ENCODE measurements at places on chromosomes 4 and X.

DNA sequence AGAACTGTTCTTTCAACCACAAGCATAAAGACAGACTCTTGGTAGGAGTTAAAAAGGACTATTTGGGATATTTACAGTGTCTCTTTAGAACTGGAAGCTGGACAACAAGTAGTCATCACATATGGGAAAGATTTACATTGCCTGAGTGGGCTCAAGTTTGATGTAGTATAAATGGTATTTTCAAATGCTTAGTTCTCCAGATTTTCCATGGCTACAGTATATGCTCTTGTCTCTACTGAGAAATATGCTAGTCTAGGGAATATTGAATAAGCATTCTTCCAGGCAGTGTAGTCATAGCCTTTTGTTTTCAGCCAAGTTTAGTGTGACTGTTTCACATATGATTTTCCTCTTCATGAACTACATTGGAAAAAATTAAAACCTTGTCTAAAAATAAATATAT is 315.6 kb downstream of the ARHGAP24 start:
- DNase-seq = no peak

- DNase-seq = no peak
Measured at GRCh38 chr4:100041646-100042045, 91.6 kb upstream of the H2AZ1 start.

GRCh38 chr4:120085705-120086104 is 19.1 kb upstream of the MAD2L1 start:
- no peak for DNase-seq

DNA sequence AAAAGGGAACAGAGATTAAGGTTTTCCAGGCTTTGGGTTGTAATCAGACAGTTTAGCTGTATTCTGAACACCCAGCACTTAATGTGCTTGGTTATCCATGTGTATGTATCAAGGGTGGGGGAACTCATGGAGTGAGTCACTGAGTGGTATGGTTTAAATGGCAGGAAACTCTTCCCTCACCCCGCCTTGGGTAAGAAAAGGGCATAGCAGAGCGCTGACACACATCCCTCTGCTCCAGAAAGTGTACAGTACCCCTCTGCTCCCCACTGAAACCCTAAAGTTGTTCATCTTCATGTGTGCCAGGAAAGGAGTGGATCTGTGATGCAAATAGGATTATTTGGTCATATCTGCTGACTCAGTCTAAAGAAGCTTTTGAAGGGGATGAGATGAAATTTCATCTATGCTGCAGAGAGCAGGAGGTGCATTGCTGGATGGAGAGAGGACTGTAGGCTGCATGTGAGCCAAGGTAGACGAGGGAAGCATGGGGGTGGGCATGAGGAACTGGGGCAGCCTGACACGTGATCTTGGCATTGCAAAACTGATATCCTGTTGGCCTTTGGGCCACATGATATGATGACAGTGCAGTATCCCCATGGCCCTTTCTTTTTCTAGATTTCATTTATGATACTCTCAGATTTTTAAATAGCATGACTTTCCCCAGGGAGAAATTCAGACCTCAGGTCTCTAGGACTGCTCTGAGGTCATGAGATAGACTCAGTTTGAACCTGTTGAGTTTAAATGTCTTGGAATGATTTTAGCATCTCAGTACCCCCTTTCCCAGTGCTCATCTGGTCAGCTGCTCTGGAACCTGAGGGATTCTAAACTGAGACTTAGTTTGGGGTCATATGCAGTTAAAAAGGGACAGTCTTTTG is 84.8 kb downstream of the TMEM164 start:
- no peak for DNase-seq

DNA sequence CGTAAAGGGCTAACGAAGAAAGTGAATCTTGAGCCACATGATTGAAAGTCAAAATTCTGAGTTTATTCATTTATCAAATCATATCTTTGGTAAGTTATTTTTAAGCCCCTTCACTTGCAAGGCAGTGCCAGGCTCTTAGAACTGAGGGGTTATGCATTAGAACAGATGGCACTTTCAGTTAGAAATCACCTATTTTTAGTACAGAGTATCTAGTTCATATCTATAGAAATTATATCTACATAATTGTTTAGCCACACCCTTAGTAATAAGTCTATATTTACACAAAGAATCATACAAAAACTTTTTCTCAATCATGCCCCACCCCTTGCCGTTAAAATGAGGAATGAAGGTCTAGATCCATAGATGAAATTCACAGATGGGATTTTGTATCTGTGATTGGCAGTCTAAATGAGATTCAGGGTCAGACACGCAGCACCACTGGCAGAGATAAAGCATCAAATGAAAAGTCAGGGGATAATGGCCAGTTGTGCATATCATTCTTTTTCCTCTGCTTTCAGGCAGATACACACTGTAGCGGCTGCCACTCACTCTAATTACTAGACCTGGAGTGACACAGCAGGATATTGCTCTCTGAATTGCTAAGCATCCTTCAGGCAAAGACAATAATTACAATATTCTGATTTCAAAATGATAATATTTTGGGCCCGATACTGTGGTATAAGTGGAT is 440.5 kb downstream of the MAPK10 start:
- no peak for DNase-seq
